Spinal cord (tissue), 10 donors: ENCODE measurements at places on chromosomes 1 and 21. TPM values are rescaled to one million over a fixed set of nuclear protein-coding genes. Genes with fewer than 3 reads are reported as not detected.

Gene SPRR2G
- polyA plus RNA-seq = not detected

Gene HECTD3
- polyA plus RNA-seq = 51.1 TPM

Gene TMEM79
- polyA plus RNA-seq = 4.9 TPM

Gene SPRR4
- not detected for polyA plus RNA-seq

Gene KLF17
- 0.36 TPM for polyA plus RNA-seq

Gene PRAMEF1
- not detected for polyA plus RNA-seq

Gene F3
- 97.1 TPM for polyA plus RNA-seq

Gene SLC6A17
- 16.6 TPM for polyA plus RNA-seq

Gene ABL2
- polyA plus RNA-seq = 11.4 TPM

Gene PRR9
- polyA plus RNA-seq = not detected

Gene ZSWIM5
- 14.8 TPM for polyA plus RNA-seq

Gene ADARB1
- polyA plus RNA-seq = 39.4 TPM

Gene KCNK1
- polyA plus RNA-seq = 13.2 TPM

DNA sequence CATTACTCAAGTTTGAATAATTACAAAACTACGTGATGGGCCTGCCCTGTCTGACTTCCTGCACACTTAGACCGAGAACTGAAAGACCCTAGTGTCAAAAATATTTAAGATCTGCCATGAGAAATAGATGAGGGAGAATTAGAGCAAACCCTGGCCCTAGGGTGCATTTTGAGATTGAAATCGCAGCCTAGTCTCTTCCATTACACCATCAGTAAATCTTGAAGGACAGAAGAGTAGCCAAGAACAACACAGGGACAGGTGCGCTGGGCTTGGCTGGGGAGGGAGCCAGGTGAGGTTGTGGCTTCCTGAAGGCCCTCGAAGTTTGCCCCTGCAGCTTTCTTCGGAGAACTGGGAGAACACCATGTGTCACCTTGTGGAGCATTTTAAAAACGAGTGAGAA lies 36.7 kb upstream of the KIF26B start:
- no peak overlapping the region for H3K27ac ChIP-seq
- H3K36me3 ChIP-seq = peaks cover 6% of the 10 kb centered on the region
- H3K4me3 ChIP-seq = no peak overlapping the region
- DNase-seq = no peak
- H3K27me3 ChIP-seq = no peaks in the 10 kb centered on the region

GRCh38 chr1:92536980-92537884 lies 50.5 kb upstream of the GFI1 start:
- no peak for DNase-seq
- H3K27ac ChIP-seq = no peak overlapping the region
- H3K4me1 ChIP-seq = no peaks in the 10 kb centered on the region
- H3K4me3 ChIP-seq = no peak overlapping the region
- no peaks in the 10 kb centered on the region for H3K36me3 ChIP-seq

DNA sequence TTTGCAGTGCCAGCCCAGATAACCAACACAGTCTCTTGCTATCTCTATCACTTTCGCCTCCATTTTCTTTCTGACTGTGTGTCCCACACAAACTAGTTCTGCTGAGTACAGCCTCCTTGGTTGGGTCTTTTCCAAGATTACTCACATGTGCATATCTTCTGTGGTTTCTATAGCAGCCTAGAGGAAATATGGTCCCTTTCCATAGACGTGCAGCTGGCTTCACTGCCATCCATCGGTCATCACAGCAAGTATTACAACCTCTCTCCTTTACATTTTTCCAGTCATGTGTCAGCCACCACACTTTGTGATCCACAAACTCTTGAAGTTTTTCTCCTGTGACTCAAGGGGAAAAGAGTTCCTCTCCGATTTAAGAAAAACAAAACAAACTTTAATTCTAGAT lies 893.4 kb upstream of the ADGRL4 start:
- no peaks in the 10 kb centered on the region for H3K36me3 ChIP-seq
- no peak overlapping the region for H3K4me3 ChIP-seq
- no peak overlapping the region for H3K27ac ChIP-seq
- no peaks in the 10 kb centered on the region for H3K27me3 ChIP-seq

GRCh38 chr1:233904633-233905415 lies at the start of gene SLC35F3:
TSS of gene SLC35F3 (plus strand) at chr1:233904676.
- no peak within 1 kb of the TSS for H3K27ac ChIP-seq
- peaks cover 20% of the 10 kb centered on the region for H3K27me3 ChIP-seq
- peak; percentile 83 for DNase-seq

- peaks cover 4% of the 10 kb centered on the region for H3K27me3 ChIP-seq
- H3K4me3 ChIP-seq = no peak overlapping the region
- no peak for DNase-seq
Observed at GRCh38 chr1:232635778-232636356, 5.9 kb upstream of the SIPA1L2 start.

GRCh38 chr1:36950604-36951291 lies 83.6 kb downstream of the GRIK3 start:
- H3K27me3 ChIP-seq = no peaks in the 10 kb centered on the region
- H3K27ac ChIP-seq = no peak overlapping the region
- H3K36me3 ChIP-seq = peaks cover 2% of the 10 kb centered on the region

DNA sequence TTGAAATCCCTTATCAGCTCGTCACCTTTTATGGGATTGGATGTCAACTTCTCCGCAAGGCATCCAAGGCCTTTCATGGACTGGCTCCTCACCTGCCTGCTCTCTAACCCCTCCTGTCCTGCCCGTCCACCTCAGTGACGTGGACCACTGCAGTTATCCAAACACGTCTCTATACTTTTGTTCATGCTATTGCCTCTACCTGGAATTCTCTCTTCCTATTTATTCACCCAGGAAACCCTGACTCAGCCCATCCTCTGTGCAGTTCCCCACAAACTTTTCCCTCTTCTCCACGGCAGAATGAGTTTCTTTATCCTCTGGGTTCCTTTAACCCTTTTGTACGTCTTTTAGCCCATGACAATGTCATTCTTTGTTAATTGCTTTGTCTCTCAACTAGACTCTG lies 5.1 kb upstream of the UTP25 start:
- peaks cover 4% of the 10 kb centered on the region for H3K27me3 ChIP-seq
- no peak overlapping the region for H3K27ac ChIP-seq
- H3K4me3 ChIP-seq = no peak overlapping the region
- peaks cover 7% of the 10 kb centered on the region for H3K4me1 ChIP-seq
- H3K36me3 ChIP-seq = no peaks in the 10 kb centered on the region
- no peak for DNase-seq

- H3K4me1 ChIP-seq = no peaks in the 10 kb centered on the region
- no peak overlapping the region for H3K4me3 ChIP-seq
- no peaks in the 10 kb centered on the region for H3K27me3 ChIP-seq
- no peak for DNase-seq
- no peak overlapping the region for H3K27ac ChIP-seq
- no peaks in the 10 kb centered on the region for H3K36me3 ChIP-seq
Observed at GRCh38 chr1:160658162-160658813, 11.4 kb upstream of the SLAMF1 start.

GRCh38 chr1:32201011-32201855 lies 838 bp downstream of the CCDC28B start:
- H3K36me3 ChIP-seq = peaks cover 49% of the 10 kb centered on the region
- peak; percentile 32 for DNase-seq
- peak overlapping the region; percentile 64 for H3K4me3 ChIP-seq
- peak overlapping the region; percentile 96 for H3K27ac ChIP-seq
- H3K4me1 ChIP-seq = peaks cover 59% of the 10 kb centered on the region
- no peaks in the 10 kb centered on the region for H3K27me3 ChIP-seq

- H3K27ac ChIP-seq = no peak overlapping the region
- peaks cover 5% of the 10 kb centered on the region for H3K4me1 ChIP-seq
- H3K4me3 ChIP-seq = no peak overlapping the region
- no peaks in the 10 kb centered on the region for H3K27me3 ChIP-seq
Observed at GRCh38 chr1:208475449-208475848, 231.3 kb upstream of the PLXNA2 start.

GRCh38 chr1:67532452-67533216 lies 102.4 kb upstream of the SERBP1 start:
- DNase-seq = peak; percentile 92
- no peak overlapping the region for H3K4me3 ChIP-seq
- no peaks in the 10 kb centered on the region for H3K27me3 ChIP-seq
- H3K4me1 ChIP-seq = no peaks in the 10 kb centered on the region

- peaks cover 7% of the 10 kb centered on the region for H3K27me3 ChIP-seq
- no peak overlapping the region for H3K27ac ChIP-seq
- no peak for DNase-seq
- no peaks in the 10 kb centered on the region for H3K36me3 ChIP-seq
- no peak overlapping the region for H3K4me3 ChIP-seq
Observed at GRCh38 chr1:47585141-47585902, 147.5 kb downstream of the FOXD2 start.

- H3K27me3 ChIP-seq = no peaks in the 10 kb centered on the region
- H3K27ac ChIP-seq = peak overlapping the region; percentile 15
- H3K4me1 ChIP-seq = peaks cover 48% of the 10 kb centered on the region
- peaks cover 16% of the 10 kb centered on the region for H3K36me3 ChIP-seq
- H3K4me3 ChIP-seq = no peak overlapping the region
- no peak for DNase-seq
Observed at GRCh38 chr21:45430521-45431501, 25.8 kb downstream of the COL18A1 start.

- H3K4me1 ChIP-seq = peaks cover 89% of the 10 kb centered on the region
- H3K27ac ChIP-seq = peak overlapping the region; percentile 95
- DNase-seq = no peak
- peaks cover 41% of the 10 kb centered on the region for H3K36me3 ChIP-seq
- peak overlapping the region; percentile 83 for H3K4me3 ChIP-seq
- peaks cover 14% of the 10 kb centered on the region for H3K27me3 ChIP-seq
Observed at GRCh38 chr1:156643778-156644092, 1.8 kb downstream of the BCAN start.

- H3K4me1 ChIP-seq = peaks cover 6% of the 10 kb centered on the region
- H3K27me3 ChIP-seq = peaks cover 6% of the 10 kb centered on the region
- no peak overlapping the region for H3K27ac ChIP-seq
- DNase-seq = no peak
Observed at GRCh38 chr1:116684575-116684974, 17.0 kb upstream of the IGSF3 start.

DNA sequence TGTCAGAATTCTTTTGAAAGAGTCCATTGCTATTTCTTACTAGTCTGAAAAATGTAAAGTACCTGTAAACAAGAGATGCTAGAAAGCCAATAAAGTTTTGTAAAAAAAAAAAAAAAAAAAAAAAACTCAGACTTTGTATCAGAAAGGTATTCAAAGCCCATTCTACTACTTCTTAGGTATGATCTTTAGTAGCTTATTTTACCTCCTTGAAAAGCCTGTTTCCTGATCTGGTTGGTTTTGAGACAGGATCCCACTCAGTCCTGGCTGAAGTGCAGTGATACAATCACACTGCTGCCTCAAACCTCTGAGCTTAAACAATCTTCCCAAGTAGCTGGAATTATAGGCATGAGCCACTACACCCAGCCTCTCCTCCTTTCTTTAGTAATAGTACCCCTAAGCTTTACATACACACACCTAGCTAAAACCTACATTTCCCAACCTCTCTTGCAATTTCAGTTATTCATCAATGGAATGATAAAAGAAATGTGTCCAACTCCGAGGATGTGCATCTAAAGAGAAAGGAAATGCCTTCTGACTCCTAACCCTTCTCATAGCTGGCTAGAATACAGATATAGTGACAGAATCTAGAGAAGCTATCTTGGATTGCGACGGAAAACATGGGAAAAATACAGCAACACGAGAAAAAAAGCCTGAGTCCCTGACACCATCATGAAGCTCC lies 30.6 kb downstream of the EPS15 start:
- H3K4me1 ChIP-seq = no peaks in the 10 kb centered on the region
- no peaks in the 10 kb centered on the region for H3K27me3 ChIP-seq
- no peak for DNase-seq
- no peaks in the 10 kb centered on the region for H3K36me3 ChIP-seq
- no peak overlapping the region for H3K4me3 ChIP-seq

GRCh38 chr1:240000634-240001033 lies 91.0 kb upstream of the FMN2 start:
- no peak overlapping the region for H3K4me3 ChIP-seq
- H3K4me1 ChIP-seq = peaks cover 7% of the 10 kb centered on the region
- H3K27me3 ChIP-seq = peaks cover 17% of the 10 kb centered on the region
- DNase-seq = no peak

- peaks cover 6% of the 10 kb centered on the region for H3K4me1 ChIP-seq
- DNase-seq = no peak
- H3K27me3 ChIP-seq = no peaks in the 10 kb centered on the region
- peak overlapping the region; percentile 15 for H3K27ac ChIP-seq
- peaks cover 26% of the 10 kb centered on the region for H3K36me3 ChIP-seq
Observed at GRCh38 chr1:12511516-12512468, 106.2 kb downstream of the DHRS3 start.

- peak overlapping the region; percentile 32 for H3K4me3 ChIP-seq
- H3K27ac ChIP-seq = peak overlapping the region; percentile 70
- H3K4me1 ChIP-seq = peaks cover 6% of the 10 kb centered on the region
- H3K27me3 ChIP-seq = no peaks in the 10 kb centered on the region
Observed at GRCh38 chr1:66353257-66353656, 180.7 kb upstream of the SGIP1 start.

- no peak overlapping the region for H3K4me3 ChIP-seq
- no peak overlapping the region for H3K27ac ChIP-seq
- no peaks in the 10 kb centered on the region for H3K27me3 ChIP-seq
- peaks cover 3% of the 10 kb centered on the region for H3K4me1 ChIP-seq
- no peak for DNase-seq
Observed at GRCh38 chr21:42423197-42423675, 19.5 kb downstream of the UBASH3A start.

- H3K36me3 ChIP-seq = no peaks in the 10 kb centered on the region
- no peak overlapping the region for H3K27ac ChIP-seq
- no peaks in the 10 kb centered on the region for H3K27me3 ChIP-seq
- no peaks in the 10 kb centered on the region for H3K4me1 ChIP-seq
- no peak for DNase-seq
Observed at GRCh38 chr1:192376374-192376773, 59.6 kb downstream of the RGS21 start.

DNA sequence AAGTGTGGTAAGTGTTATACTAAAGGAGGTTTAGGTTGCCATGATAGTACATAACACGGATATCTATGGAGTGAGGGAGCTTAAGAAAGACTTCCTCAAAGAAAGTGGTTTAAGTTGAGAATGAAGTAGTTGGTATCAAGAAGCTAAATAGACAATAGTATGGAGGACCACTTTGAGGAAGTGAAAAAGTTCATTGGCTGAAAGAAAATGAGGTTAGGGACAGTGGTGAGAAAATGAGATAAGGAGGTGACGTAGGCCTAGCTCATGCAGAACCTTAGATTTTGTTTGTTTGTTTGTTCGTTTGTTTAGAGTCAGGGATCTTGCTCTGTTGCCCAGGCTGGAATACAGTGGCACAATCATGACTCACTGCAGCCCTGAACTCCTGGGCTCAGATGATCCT lies 72.2 kb upstream of the PPIH start:
- H3K27me3 ChIP-seq = no peaks in the 10 kb centered on the region
- H3K4me3 ChIP-seq = no peak overlapping the region
- H3K36me3 ChIP-seq = peaks cover 6% of the 10 kb centered on the region
- no peak overlapping the region for H3K27ac ChIP-seq
- no peaks in the 10 kb centered on the region for H3K4me1 ChIP-seq

GRCh38 chr1:38656726-38657125 lies 202.8 kb downstream of the RRAGC start:
- no peak for DNase-seq
- H3K4me1 ChIP-seq = peaks cover 4% of the 10 kb centered on the region
- H3K4me3 ChIP-seq = no peak overlapping the region
- H3K36me3 ChIP-seq = no peaks in the 10 kb centered on the region
- H3K27me3 ChIP-seq = no peaks in the 10 kb centered on the region
